ENCODE measurements at places on chromosomes 2 and 18.

- no peak for DNase-seq
These were observed 161.3 kb downstream of the HAUS1 start for GRCh38 chr18:46265196-46266156.

GRCh38 chr18:32724071-32724749, 48.6 kb downstream of the KLHL14 start:
- no peak for DNase-seq

DNA sequence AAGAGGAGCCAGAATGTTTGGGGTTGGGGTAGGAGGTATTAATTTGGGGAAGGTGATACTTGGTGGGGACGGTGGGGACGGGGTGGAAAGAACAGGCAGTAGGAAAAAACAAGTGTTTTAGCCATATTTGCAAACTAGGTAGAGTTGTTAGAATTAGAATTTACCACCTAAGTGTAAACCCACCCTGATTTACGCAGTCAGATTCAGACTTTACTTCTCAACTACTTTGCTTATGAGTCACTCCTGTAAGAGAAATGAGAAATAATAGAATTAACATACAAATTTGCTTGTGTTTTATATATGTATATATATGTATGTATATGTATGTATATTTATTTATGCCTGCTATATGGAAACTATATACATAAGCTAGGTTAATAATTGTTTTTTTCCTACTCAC, 1168.2 kb upstream of the ZEB2 start:
- no peak for DNase-seq

DNA sequence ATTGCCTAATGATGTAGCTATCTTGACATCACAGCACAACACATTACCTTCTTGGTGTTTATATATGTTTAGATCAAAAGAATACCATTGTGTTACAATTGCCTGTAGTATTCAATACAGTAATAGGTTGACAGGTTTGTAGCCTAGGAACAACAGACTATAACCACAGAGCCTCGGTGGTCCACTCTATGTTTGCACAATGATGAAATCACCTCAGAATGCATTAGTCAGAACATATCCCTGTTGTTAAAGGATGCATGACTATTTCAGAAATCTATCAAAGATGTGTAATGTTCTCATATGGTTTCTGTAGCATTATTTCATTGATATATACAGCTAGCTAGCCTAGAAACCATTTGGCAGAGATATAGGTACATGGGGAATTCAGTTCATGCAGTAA, 8.9 kb downstream of the METTL5 start:
- no peak for DNase-seq

DNA sequence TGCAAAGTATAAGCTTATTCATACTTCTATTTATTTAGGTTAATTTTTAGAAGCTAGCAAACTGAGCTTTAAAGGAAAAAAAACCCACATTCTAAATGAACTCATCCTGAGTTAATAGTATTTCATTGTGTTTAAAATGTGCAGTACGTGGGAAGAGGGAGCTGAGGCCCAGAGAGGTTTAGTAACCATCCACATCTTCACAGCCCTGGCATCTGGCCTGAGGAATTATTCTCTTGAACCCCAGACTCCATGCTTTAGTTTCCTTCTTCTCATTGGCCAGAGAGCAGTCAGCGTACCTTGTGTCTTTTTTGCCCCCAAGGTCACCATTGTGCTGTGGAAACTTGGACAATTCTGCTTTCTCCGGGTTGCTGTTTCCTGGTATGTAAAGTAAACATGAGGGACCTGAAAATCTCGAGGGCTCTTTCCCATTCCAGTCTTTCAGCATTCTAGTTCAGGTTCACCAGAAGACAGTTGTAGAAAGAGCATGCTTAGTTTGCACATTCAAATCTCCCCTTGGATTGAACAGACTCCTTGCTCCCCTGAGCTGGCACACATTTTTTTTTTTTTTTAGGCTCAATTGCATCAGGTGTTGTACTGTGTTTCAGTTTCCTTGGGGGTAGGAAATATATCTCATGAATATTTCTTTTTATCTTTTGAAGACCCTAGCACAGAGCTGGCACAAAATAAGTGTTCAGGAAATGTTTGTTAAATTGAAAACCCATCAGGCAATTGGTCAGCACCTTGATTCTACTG, 81.4 kb downstream of the MYCN start:
- DNase-seq, result no peak

DNA sequence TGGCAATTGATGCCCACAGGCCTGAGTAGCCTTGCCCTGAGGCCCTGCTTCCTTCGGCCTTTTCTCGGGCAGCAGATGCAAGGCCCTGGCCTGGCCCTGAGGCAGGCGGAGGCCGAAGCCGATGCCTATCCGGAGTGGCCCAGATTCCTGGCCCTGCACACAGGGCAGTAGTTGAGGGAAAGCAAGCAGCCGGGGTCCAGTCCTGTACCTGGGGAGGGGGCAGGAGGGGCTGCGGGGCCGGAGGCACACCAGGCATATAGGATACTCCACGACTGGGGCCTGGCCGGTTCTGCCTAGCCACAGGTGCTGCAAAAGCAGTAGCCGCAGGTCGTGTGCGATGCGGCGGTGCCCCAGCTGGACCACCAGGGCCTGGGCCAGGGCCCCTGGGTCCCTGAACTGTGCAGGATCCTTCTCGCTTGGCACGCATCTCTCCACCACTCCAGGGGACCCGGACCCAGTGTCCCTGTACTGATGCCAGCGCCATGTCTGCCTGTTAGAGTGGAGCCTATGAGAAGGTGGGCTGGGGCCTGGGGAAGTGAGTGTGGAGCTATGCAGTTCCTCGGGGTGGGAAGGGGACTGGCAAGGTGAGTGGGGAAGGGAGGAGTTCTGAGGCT, 1.8 kb downstream of the PRR30 start:
- no peak for DNase-seq

DNA sequence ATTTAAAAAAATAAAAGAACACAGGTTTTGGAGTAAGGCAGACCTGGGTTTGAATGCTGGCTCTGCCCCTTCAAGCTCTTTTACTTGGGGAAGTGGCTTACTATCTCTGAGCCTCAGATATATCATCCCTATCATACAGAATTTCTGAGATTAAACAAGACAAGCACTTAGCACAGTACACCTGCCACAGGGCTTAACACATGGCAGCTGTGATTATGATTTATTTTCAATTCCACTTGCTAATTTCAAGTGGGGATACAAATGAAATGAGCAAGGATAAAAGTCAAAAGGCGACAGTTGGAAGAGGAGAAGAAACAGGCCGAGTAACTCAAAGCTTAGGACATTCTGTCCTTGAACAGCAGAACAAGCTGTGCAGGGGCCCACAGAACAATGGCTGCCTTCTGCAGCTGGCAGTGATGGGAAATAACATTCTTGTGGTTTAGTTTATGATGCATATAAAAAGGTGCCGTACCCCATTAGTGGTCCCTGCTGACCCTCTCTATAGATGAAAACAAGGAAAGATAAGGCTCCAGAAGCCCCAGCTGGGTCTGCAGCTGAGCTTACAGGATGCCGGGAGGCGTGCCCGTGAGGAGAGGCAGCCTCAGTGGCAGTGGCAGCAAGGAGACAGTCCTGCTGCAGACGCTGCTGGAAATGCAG, 45.3 kb downstream of the KIF3C start:
- no peak for DNase-seq

DNA sequence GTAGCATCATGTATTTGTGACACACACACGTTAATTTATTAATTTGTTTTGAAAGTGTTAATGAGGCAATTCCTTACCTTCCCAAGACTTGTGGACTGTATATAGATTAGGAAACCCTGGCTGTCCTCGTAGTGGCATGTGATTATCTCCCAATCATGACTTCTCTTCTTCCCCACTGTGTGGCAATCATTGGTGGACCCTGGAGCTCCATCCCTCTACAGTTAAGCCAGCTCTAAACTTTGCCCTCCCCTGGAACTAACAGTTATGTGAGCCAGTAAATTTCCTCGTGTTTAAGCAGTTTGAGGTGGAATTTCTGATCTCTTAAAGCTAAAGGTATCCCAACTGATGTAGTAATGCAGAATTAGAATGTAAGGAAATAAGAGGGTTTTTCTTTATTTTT, 22.0 kb downstream of the GALNT1 start:
- DNase-seq, result no peak

DNA sequence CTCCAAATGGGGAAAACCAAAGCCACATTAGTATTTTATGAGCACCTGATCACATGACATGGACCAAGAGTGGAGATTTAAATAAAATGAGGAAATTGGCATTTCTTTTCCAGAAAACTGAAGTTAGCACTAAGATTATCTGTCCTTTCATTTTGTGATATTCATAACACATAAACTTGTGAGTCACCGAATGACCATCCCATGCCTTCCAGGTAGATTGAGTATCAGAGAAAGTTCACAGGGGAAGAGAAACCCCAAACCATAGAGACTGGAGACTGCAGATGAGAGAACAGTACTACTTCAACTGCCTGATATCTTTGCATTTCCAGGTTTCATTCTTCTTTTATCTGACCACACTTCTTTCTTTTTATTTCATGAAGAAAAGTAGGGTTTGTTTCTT, 176.3 kb upstream of the LRP1B start:
- no peak for DNase-seq

- DNase-seq, result no peak
These were observed 29.3 kb downstream of the MBP start for GRCh38 chr18:77103187-77103850.

- no peak for DNase-seq
These were observed 35.7 kb downstream of the LYPD6 start for GRCh38 chr2:149365931-149366583.

- DNase-seq, result no peak
These were observed 71.6 kb upstream of the EFEMP1 start for GRCh38 chr2:55995211-55995610.

DNA sequence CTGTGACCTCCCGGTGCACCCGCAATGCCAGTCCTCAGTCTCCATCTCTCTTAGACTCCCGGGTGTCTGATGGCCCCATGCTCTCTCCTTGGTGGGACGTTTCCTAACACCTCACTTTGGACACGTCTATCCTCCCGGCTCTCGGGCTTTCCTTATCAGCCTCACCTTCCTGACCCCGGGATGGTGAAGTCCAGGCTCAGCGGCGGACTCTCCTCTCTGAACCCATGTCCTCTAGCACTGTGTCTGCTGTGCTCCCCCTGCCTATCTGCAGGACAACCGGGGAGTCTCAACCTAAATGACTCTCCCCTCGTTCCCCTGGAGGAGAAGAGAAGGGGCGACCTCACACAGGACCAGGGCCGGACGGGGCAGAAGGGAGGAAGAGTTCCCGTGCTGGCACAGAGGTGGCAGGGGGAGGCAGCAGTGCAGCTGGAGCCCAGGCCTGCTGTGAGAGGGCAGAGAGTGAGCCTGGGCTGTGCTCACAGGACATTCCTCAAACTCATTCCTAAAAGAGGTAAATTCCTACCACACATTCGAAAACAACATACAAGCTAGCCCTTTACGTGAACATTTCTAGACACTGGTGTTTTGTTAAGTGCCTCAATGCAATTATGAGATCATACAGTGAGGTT, 41.9 kb downstream of the MBP start:
- no peak for DNase-seq

Measured in activated CD4-positive, CD25-positive, alpha-beta regulatory T cell treated with anti-CD3 and anti-CD28 coated beads, Interleukin-2, amount 50 U/mL, for 72 hours (primary cell).